ENCODE measurements at places on chromosomes 13 and 19. TPM values are rescaled to one million over a fixed set of nuclear protein-coding genes. Genes with fewer than 3 reads are reported as not detected.

The STARD13 gene
- 42.4 TPM for total RNA-seq

The CD209 gene
- 15.9 TPM for total RNA-seq

DNA sequence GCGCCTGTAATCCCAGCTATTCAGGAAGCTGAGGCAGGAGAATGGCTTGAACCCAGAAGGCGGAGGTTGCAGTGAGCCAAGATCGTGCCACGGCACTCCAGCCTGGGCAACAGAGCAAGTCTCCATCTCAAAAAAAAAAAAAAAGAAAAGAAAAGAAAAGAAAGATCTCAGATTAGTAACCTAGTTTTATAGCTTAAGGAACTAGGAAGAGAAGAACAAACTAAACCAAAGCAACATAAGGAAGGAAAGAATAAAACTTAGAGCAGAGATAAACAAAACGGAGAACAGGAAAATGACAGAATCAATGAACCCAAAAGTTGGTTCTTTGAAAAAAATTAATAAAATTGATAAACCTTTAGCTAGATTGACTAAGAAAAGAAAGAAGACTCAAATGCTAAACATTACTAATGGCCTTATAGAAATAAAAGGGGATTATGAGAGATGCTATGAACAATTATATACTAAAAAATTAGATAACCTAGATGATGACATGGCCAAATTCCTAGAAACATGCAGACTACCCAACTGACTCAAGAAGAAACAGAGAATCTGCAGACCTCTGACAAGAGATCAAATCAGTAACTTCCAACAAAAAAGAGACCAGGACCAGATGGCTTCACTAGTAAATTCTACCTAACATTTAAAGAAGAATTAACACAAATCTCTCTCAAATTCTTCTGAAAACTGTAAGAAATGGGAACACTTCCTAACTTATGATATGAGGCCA lies 68.2 kb downstream of the CDADC1 start:
- H3K4me1 ChIP-seq, result peaks cover 20% of the 10 kb centered on the region
- H3K27me3 ChIP-seq, result no peaks in the 10 kb centered on the region

DNA sequence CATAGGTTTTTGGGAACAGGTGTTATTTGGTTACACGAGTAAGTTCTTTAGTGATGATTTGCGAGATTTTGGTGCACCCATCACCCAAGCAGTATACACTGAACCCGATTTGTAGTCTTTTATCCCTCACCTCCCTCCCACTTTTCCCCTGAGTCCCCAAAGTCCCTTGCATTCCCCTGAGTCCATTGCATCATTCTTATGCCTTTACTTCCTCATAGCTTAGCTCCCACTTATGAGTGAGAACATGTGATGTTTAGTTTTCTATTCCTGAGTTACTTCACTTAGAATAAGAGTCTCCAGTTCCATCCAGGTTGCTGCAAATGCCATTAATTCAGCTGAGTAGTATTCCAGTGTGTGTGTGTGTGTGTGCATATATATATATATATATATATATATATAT lies 97.2 kb upstream of the EDNRB start:
- no peaks in the 10 kb centered on the region for H3K36me3 ChIP-seq
- no peaks in the 10 kb centered on the region for H3K27me3 ChIP-seq
- no peak overlapping the region for H3K27ac ChIP-seq
- H3K4me3 ChIP-seq, result no peak overlapping the region
- no peak for DNase-seq

GRCh38 chr19:35040826-35041547 lies 534 bp upstream of the HPN start:
- no peaks in the 10 kb centered on the region for H3K27me3 ChIP-seq
- peak; percentile 91 for DNase-seq
- H3K36me3 ChIP-seq, result no peaks in the 10 kb centered on the region
- H3K4me1 ChIP-seq, result peaks cover 21% of the 10 kb centered on the region

- peak; percentile 45 for DNase-seq
- H3K27ac ChIP-seq, result no peak overlapping the region
- H3K27me3 ChIP-seq, result peaks cover 6% of the 10 kb centered on the region
- no peak overlapping the region for H3K4me3 ChIP-seq
- no peaks in the 10 kb centered on the region for H3K4me1 ChIP-seq
These were observed 10.4 kb downstream of the SBK2 start for GRCh38 chr19:55526216-55527196.

DNA sequence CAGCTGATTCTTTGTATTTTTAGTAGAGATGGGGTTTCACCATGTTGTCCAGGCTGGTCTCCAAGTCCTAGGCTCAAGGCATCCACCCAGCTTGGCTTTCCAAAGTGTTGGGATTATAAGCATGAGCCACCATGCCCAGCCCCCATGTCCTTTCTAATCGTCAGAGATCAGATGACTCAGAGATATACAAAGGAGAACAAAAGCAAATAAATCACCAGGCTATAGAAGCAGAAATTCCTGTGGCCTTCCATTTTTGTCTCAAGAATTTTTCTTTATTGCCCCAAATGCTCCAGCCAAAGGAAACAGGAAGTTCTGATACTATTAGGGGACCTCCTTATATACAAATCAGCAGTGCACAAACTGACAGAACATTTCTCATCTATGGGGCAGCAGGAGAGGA lies 207.8 kb downstream of the RFC3 start:
- H3K36me3 ChIP-seq, result no peaks in the 10 kb centered on the region
- H3K27me3 ChIP-seq, result no peaks in the 10 kb centered on the region
